ENCODE measurements at places on chromosomes 4 and X.

- no peak for DNase-seq
Observed at GRCh38 chr4:107317611-107318010, 281.5 kb upstream of the DKK2 start.

DNA sequence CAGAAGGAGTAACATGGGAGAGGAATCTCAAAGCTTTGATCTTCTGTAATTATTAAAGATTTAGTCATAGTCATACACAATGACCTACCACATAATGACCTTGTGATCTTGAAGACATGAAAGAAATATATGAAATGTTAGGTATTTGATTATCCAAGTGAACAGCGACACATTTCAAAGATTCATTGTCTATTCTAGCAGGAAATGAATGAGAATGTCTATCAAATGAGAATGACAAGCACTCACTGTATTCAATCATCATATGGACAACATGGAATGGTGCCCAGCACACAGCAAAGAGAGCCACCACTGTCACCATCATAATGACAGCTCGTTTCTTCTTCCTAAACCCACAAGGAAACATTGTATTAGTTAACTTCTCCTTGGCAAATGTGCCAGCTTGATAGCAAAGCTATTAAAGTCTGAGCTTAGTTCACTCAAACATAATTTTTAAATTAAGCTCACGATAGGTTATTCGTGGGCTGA lies 50.6 kb downstream of the QRFPR start:
- no peak for DNase-seq

DNA sequence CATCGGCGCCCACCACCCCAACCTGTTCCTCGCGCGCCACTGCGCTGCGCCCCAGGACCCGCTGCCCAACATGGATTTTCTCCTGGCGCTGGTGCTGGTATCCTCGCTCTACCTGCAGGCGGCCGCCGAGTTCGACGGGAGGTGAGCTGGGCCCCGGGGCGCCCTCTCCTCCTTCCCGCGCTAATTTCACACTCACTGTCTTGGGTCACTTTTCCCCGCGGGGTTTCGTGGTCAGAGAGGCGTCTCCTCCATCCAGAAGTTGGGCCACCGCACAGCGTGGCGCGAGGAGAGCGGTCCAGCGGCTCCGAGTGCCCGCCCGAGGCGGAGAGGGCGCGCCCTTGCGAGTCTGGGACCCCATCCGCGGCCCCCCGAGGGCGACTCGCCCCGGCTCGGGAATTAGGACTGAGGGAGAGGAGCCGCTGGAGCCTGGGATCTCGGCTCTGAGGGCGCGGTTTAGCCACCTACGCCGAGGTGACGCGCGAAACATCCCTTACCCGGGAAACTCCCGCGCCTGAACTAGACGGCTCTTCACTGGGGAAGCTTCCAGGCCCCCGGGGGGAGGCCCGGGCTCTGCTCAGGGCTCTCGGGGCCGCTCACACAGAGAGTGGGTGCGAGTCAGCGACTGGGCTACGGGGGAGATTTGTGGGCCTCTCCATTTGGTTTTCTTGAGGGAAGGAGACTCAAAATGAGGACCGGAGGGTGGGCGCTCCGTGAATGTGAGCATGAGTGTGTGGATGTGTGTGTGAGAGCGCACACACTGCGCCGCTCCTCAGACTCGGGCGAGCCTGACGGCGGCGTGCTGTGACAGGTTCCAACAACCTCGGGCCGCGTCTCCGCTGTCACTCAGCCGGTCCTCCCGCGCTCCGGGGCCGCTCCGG lies 551 bp downstream of the NPNT start:
- DNase-seq = no peak

DNA sequence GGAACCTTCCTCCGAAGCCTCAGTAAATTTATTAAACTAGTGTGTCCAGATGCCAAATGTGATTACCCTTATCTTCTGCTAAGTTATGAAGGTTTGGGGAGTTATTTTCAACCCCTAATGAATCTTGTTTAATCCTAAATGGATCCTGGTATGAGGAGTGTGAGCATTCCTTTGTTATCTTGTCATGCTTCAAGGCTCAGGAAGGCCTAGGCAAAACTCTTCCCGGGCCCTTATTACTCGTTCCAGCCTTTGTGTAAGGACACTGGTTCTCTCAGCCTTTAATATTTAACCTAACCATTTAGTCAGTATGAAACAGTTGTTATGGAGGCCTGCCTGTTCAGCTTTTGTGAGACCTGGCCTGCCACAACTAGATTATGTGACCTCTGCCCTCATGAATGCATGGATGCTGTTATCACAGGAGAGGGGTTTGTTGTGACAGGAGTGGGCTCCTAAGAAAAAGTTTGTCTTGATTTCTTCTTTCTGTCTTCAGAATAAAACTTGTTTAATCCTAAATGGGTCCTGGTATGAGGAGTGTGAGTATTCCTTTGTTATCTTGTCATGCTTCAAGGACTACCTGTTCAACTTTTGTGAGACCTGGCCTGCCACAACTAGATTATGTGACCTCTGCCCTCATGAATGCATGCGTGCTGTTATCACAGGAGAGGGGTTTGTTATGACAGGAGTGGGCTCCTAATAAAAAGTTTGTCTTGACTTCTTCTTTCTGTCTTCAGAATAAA lies 181.7 kb downstream of the SLC39A8 start:
- no peak for DNase-seq

DNA sequence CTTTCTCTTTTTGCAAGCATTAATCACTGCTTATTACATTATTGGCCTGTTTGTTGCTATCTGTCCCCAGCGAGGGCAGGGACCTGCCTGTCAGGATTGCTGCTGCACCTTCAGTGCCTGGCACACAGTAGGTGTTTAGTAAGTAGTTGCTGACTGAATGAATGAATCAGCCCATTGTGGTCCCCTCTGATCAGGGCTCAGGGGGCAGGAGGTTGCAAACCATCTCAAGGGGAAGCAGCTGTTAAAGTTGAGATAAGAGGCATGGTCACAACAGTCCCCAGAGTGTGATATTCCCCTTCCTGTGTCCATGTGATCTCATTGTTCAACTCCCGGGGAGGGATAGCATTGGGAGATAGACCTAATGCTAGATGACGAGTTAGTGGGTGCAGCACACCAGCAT lies 85.4 kb downstream of the WFS1 start:
- DNase-seq = no peak

All from inflammatory macrophage (primary cell).